Activated T-helper 1 cell treated with anti-CD3 and anti-CD28 coated beads, Interleukin-2, amount 50 U/mL, for 16 hours (primary cell): ENCODE measurements at places on chromosomes 7 and 10.

DNA sequence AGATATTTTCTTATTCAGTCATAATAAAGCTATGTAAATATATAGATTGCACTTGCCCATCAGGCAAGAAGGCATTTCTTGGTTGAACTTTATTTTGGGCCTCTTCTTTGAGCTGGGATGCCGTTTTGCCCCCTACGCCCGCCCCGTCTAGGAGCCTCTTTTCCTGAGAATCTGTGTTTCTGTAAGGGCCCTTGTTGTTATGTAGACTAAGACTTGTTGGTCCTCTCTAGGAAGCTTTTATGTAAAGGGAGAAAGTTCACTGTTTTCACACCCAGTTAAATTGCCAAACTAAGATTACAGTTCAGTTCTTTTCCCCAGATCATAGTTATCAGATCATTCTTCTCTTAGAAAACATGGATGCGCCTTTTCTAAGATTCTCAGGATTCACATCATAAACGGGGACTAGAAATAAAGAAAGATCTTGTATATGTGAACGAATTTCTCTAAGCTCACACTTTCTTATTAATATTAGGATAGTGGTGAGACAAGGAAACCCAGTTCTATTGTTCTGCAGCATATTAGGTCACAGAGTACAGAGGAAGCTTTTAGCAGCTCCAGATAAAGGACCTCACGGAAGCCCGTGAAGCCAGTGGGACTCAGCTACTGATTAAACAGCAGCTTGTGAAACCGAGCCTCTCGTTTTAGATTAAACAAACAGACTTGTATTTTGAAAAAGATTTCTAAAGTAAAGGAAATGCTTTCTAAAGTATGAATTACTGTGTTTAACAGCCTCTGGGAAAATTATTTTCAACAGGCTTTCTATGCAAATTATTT, 3.8 kb downstream of the LMTK2 start:
- no peak for DNase-seq

DNA sequence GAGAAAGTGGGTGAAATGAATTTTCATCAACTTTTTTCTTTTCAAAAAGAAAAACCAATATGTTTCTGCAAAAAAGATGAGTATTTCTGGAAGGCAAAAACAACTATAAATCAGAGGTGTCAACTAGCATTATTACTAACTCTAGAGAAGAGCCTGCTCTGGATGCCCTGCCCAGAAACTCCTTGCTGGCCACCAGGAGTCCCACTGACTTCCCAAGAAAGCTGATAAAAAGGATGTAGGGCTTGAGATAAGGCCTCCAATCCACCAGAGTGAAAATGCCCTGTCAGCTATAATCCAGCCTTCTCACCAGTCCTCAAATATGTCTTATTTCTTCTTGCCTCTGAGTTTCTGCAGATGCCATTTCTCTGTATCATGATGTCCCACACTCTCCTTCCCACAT, 16.7 kb upstream of the FZD1 start:
- no peak for DNase-seq

GRCh38 chr7:119964065-119964464, 308.9 kb upstream of the KCND2 start:
- no peak for DNase-seq

DNA sequence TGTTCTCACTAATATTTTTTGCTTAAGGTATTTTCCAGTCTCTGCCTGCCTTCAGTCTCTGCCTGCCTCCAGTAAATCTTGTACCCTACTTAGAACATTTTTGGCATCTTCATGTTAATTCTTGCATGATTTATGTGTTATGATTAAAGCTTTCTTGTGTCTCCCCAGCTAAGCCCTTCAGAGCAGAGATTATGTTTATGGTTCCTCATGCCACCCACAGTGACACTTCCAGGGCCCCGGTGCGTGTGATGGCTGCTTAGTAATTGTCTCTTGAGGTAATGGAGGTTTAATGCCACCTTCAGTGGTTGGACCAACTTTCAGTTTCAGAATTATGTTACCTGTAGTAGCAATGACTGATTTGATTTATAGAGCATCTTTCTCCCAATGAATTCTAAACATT, 70.6 kb upstream of the MET start:
- DNase-seq = no peak

DNA sequence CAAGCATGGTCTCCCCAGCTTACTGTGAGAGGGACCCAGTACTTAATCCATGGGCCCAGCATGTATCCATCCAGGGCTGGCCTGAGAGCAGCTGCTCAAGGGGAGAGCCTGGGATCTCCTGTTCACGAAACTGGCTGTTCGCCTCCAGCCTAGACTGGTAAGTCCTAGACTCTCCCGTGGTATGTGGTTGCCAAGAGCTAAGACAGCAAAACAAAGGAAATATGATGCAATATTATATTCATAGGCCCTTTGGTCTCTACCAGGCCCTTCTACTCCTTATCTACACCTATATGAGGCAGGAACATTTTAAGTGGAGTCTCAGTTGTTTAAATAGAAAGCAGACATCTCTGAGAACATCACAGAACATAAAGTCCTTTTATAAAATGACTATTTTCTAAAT, 28.9 kb upstream of the STK17A start:
- DNase-seq = no peak
